ENCODE measurements at places on chromosomes 3 and 15. TPM values are rescaled to one million over a fixed set of nuclear protein-coding genes. Genes with fewer than 3 reads are reported as not detected.

GRCh38 chr15:75584121-75584520 lies 5.0 kb upstream of the PTPN9 start:
- DNase-seq, result peak; percentile 15

Gene HCN4
- total RNA-seq, result not detected

- DNase-seq, result no peak
These were observed 250.5 kb upstream of the VEPH1 start for GRCh38 chr3:157753787-157754136.

GRCh38 chr3:46114323-46114988 lies 87.2 kb upstream of the XCR1 start:
- peak; percentile 2 for DNase-seq

GRCh38 chr3:173225351-173225750 lies 84.3 kb upstream of the SPATA16 start:
- no peak for DNase-seq

Gene CCR3
- total RNA-seq, result not detected

DNA sequence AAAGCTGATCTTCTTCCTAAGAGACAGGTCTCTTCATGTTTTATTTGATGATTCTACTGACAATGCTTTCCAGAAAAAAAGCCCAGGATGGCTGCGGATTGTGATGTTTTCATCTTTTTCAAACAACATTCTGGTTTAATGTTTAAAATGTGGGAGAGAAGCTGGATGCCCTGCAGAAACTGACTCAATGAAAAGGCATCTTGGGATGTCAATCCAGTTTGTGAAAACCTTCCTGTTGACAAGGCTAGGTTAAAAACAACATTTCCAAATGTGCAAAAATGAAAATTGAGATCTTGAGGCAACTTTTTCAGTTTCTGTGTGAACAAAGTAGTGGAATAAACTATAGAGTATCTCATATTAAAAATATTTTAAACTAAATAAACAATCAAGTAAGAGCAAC lies 156.0 kb upstream of the MRPL3 start:
- no peak for DNase-seq

Gene XIRP1
- total RNA-seq, result not detected

Gene APOD
- total RNA-seq, result 27.1 TPM

DNA sequence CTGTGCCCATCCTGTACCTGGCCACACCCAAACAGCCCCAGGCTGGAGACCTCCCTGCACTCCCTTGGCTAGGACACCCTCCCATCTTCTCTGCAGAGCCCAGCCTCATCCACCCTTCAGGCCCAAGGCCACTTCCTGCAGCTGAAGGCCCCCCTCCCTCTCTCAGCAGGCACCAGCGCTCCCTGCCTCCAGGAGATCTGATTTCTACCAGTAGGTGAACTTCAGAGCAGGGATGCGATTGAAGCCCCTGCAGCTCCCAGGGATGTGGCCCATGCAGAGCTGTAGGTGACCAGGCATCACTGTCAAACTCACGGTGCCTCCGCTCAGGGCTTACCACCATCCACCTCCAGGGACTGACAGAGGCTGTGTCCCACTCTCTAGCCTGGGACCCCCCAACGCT lies 96.3 kb downstream of the NUP210 start:
- no peak for DNase-seq

DNA sequence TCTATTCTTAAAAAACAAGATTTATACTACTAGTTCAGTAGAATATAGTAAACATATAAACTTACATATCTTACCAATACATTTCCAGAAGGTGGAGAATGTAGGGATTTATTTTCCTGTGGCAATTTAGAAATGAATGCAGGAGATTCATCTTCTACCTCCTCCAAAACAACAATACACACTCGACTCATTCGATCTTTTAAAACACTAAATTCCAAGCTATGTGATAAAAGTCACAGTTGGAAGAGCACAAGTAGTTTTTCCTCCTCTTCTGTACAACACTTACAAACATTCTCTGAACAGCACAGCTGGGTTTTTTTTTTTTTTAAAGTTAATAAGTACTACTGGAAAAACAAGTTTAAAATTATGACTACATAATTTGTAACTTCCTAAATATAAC lies 1.4 kb downstream of the ANKRD28 start:
- DNase-seq, result no peak

- DNase-seq, result no peak
These were observed 328.8 kb downstream of the CNTN6 start for GRCh38 chr3:1421577-1421976.

Gene GOLGA8T
- not detected for total RNA-seq

GRCh38 chr3:80993241-80993945 lies 768.1 kb downstream of the GBE1 start:
- DNase-seq, result no peak

Gene SLCO2A1
- total RNA-seq, result 10.7 TPM

Gene ACAP2
- 63.3 TPM for total RNA-seq

Gene SUCLG2
- total RNA-seq, result 33.2 TPM

- no peak for DNase-seq
These were observed 149.3 kb downstream of the RPLP1 start for GRCh38 chr15:69601711-69602504.

Gene UPK1B
- total RNA-seq, result not detected

GRCh38 chr3:168884353-168884903 lies 779.1 kb downstream of the MECOM start:
- peak; percentile 95 for DNase-seq

Gene TIGIT
- not detected for total RNA-seq

- DNase-seq, result no peak
These were observed 19.3 kb upstream of the STRIT1 start for GRCh38 chr3:155312781-155313180.

DNA sequence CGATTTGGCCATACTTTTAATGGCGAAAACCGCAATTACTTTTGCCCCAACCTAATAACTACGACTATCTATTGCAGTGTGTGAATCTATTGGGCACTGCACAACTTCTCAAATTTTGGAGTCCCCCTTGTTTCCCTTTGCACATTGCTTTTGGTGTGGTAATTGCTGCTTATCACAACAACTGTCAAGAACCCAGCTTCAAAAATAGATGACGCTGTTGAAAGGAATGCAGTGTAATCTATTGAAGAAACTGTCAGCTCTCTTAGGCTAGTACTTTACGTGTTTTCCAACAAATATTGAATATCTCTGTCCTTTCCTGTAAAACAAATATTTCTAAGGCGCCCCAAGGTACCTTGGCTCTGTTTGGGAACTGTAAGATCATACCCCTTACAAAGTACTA lies 222.8 kb upstream of the UBE2E2 start:
- no peak for DNase-seq

- peak; percentile 24 for DNase-seq
These were observed 5.2 kb downstream of the HYAL2 start for GRCh38 chr3:50317300-50317699.

Gene STAB1
- total RNA-seq, result 464 TPM

- DNase-seq, result no peak
These were observed 99.4 kb upstream of the BCL6 start for GRCh38 chr3:187844708-187845107.

Gene ZKSCAN7
- total RNA-seq, result 2.2 TPM

GRCh38 chr3:101884776-101885175 lies 35.5 kb downstream of the NFKBIZ start:
- no peak for DNase-seq

DNA sequence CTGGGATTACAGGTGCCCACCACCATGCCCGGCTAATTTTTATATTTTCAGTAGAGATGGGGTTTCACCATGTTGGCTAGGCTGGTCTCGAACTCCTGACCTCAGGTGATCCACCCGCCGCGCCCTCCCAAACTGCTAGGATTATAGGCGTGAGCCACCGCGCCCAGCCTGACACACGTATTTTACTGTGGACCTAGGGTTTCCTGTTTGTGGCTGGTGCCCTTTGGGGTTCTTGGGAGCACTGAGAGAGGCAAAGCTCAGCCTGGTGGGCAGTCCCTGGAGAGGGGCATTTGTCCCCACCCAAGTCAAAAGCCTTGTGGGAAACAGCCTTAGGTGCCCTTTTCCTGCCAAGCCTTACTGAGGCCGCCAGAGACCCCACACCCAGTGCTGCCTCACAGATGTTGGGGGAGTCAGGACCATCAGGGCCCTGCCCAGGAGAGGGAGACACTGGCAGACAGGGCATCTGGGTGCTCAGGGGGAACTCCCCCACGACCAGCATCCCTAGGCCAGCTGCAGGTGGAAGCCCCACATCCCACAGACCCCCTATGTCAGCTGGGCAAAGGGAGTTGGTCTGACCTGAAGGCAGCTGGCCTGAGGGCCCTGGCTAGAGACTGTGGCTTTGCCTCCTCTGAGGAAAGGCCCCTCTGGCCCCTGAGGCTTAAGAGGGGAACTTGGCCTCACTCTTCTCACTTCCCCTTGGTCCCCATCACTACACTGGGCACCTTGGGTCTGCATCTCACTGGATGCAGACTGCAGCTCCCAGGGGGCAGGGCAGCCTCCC lies 35.1 kb downstream of the DNAH1 start:
- no peak for DNase-seq

DNA sequence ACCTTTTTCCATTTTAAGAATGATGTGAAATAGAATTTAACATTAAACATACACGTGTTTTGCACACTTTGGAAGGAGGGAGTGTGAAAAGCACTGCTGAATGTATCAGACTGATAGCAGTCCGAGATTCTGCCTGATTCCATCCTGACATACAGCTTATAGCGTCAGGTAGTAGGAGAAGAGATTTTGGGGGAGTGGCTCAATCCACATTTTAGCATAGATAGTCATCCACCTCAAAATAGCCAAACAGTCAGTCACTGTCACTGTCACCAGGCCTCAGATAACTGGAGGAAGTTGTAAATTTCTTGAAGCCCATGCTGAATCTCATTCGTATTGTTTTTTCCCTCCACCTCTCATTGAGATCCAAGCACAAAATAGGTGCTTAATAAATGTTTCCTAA lies 35.4 kb upstream of the ARHGEF26 start:
- DNase-seq, result no peak

- no peak for DNase-seq
These were observed 51.9 kb downstream of the SLC41A3 start for GRCh38 chr3:126031981-126032471.

Gene TMEM207
- not detected for total RNA-seq

Measured in dermis blood vessel endothelial cell (primary cell).